ENCODE measurements at places on chromosomes 3 and 15.

DNA sequence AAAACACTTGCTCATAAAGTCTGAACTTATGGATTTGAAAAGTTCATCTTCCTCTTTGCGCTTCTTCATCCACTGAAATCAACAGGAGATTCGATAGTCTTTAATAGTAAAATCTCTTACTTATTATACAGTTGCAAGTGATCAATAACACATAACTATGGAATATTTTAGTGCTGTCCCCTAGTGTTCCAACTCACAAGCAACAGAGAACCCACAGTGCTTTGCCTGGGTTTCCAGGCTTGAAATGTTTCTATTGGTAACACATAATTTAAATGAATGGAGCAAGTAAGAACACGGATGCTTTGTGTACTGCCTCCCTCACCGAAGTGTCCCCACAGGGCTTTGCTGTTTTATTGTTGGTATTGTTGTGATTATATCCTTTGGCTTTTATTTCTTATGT, 93.5 kb downstream of the WDR72 start:
- no peak for DNase-seq

- no peak for DNase-seq
Measured at GRCh38 chr3:156360083-156360482, 194.8 kb downstream of the SSR3 start.

- peak; percentile 64 for DNase-seq
Measured at GRCh38 chr3:15797642-15798303, at the start of gene ANKRD28. Gene ANKRD28, minus strand, starts transcription at chr3:15797979. Its CDS starts 1,458 bp downstream, at chr3:15796521.

- DNase-seq = no peak
Measured at GRCh38 chr3:52528586-52529375, 4.9 kb downstream of the NT5DC2 start.

GRCh38 chr3:30676424-30677346, 70.3 kb downstream of the TGFBR2 start:
- DNase-seq = no peak
